ENCODE measurements at places on chromosomes 3 and 15. TPM values are rescaled to one million over a fixed set of nuclear protein-coding genes. Genes with fewer than 3 reads are reported as not detected.

DNA sequence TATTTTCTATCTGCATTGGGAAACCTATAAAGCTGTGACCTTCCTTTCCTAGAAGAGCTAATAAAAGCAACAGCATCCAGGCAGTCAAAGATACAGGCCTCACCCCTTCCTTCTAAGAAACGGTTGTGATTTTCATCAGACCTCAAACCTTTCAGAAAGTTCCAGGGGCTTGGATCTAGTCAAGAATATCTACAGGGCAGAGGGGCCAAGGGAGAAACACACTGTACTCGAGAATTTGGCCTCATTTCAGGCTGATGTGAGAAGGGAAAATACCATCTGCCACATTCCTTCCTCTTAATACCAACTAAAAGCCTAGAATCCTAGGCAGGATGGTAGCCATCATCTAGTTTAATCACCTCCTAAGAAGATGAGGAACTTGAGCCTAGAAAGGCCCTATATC lies 24.5 kb upstream of the BCL6 start:
- no peak for DNase-seq

- DNase-seq = peak; percentile 21
Measured at GRCh38 chr3:139286825-139287224, 57.0 kb upstream of the MRPS22 start.

GRCh38 chr15:38128341-38128781 lies 124.3 kb upstream of the SPRED1 start:
- no peak for DNase-seq

DNA sequence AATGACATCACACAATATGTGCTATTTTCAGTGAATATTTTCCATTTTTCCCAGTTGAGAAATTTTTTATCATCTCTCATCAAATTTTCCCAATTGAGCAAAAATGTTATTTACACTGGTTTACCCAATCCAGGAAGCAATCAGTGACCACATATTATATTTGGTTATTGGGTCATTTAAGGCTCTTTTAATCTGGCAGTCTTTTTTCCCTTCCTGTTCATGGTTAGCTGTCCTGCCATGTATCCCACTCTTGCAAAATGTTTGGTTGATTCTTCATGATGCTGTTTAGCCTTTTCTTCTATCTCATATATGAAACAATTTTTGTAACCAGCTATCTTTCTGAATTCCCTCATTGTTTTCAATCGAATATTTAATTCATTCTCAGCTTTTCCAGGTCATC lies 626.0 kb downstream of the RBMS3 start:
- DNase-seq = no peak

GRCh38 chr3:183837390-183837789 lies 12.0 kb upstream of the MAP6D1 start:
- DNase-seq = no peak

GRCh38 chr15:65034719-65035118 lies 5.3 kb upstream of the MTFMT start:
- DNase-seq = no peak

- DNase-seq = no peak
Measured at GRCh38 chr15:42199126-42199525, 9.0 kb downstream of the VPS39 start.

DNA sequence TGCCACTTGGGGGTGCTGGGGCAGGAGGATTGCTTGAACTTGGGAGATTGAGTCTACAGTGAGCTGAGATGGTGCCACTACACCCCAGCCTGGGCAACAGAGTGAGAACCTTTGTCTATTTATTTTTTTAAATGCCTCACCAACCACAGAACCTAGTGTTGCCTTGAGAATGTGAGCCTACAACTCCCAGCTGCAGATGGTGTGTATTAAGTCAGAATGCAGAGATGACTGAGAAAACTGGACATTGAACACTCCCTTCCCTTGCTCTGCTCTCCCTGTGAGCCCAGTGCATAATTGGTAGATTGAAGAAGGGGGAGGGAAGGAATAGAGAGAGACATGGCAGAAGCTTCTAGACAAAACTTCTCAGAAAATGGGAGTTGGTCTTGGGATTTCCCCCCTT lies 53.5 kb downstream of the CCDC33 start:
- no peak for DNase-seq

DNA sequence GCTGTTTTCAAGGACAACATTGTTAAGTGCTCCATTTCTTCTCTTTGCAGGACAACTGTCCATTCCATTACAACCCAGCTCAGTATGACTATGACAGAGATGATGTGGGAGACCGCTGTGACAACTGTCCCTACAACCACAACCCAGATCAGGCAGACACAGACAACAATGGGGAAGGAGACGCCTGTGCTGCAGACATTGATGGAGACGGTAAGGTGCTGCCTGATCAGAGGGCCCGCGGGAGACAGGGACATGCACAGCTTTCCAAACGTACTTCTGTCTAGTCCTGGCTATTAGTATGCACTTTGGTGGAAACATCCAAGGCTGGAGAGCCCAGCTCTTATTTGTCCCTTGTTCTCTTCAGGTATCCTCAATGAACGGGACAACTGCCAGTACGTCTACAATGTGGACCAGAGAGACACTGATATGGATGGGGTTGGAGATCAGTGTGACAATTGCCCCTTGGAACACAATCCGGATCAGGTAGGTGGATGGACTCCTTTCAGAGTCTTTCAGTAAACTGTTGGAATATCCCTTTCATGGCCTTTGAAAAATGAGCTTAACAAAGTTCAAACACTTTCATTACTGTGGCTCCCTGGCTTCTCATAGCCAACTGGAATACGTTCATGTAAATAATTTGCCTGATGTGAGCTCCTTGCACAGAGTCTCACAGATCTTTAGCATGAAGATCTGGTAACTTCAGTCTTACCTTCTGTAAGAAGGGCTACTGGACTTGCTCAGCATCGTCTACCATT lies 10.4 kb downstream of the THBS1 start:
- DNase-seq = no peak

DNA sequence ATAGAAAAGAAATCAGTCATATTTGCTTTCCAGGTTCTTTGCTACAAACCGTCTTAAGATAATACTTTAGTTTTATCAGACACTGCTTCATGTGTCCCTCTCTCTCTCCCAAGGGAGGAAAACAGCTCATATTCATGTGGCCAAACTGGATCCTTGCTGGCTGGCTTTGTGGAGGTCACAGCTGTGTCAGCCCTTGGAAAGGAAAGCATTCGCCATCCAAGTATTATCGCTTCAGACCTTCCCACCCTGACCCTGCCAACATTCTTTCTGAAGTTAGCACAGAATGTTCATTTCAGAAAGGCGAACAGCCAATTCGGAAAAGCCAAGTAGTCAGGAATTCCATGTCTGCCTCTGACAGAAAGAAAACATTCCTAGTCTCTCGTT lies 213.6 kb downstream of the FEZF2 start:
- DNase-seq = peak; percentile 58

DNA sequence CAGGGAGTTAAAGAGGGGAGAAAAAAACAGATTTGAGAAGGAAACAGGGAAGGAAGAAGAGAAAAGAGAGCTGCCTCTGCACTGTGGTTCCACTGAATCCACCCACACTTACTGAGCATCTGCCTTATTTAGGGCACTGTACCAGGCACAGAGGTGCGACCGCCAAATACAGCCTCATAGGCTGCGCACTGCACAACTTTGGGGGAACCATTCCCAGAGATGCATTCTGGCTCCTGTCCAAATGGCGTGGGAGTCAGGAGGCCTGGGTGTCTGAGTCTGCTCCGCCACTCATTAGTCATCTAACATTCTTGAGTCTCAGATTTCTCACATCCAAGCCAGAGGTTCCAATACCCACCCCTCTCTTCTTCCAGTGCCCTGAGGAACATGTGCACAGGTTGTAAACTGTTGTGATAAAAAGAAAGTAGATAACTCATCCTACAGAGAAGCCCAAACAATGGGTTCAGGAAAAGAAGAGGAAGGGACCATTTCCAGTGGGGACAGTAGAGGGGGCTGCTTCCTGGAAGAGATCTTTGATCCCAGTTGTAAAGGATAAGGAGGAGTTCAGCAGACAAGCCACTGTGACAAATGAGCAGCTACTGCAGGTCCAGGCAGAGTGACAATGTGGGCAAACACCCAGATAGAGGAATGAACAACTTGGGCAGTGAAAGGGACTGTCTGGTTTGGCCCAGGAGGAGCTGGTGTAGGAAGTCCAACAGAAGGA lies 254.6 kb downstream of the UACA start:
- DNase-seq = no peak

GRCh38 chr3:131995891-131996290 lies 38.9 kb downstream of the CPNE4 start:
- no peak for DNase-seq

DNA sequence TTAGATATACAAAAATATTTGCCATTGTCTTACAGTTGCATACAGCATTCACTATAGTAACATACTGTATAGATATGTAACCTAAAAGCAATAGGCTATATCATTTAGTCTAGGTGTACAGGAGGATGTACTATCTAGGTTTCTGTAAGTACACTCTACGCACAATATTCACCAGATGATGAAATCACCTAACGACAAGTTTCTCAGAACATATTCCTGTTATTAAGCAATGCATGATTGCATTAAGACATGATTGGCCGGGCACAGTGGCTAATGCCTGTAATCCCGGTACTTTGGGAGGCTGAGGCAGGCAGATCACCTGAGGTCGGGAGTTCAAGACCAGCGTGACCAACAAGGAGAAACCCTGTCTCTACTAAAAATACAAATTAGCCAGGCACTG lies 14.5 kb upstream of the PRKCI start:
- no peak for DNase-seq

DNA sequence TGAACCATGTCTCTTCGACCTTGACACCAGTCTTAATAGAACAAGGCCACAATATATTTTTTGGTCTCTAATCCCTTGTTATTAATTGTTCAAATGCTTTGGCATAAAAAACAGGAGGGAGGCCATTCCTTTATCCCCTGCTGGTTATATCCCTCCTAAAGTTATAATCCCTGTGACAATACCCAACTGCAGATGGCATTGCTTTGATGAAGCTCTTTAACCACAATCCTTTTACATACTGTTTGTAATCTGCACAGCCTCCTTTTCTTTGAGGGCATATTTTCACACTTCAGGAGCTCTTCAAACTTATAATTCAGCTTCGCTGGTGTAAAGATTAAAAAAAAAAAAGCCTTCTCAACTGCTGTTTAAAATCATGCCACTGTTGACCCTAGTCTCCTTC lies 919.0 kb downstream of the EPHA3 start:
- no peak for DNase-seq

The CAPN3 gene
- 10.5 TPM for total RNA-seq

The CNTN3 gene
- total RNA-seq = 2.7 TPM

The LRRC31 gene
- not detected for total RNA-seq

The CPA3 gene
- total RNA-seq = 4.1 TPM

The GPR87 gene
- not detected for total RNA-seq

The REC114 gene
- not detected for total RNA-seq

The VPS18 gene
- 22.7 TPM for total RNA-seq

The CHRM5 gene
- total RNA-seq = not detected

The GHSR gene
- total RNA-seq = not detected

The SSUH2 gene
- 0.46 TPM for total RNA-seq
